ENCODE measurements at places on chromosomes 7 and 10.

DNA sequence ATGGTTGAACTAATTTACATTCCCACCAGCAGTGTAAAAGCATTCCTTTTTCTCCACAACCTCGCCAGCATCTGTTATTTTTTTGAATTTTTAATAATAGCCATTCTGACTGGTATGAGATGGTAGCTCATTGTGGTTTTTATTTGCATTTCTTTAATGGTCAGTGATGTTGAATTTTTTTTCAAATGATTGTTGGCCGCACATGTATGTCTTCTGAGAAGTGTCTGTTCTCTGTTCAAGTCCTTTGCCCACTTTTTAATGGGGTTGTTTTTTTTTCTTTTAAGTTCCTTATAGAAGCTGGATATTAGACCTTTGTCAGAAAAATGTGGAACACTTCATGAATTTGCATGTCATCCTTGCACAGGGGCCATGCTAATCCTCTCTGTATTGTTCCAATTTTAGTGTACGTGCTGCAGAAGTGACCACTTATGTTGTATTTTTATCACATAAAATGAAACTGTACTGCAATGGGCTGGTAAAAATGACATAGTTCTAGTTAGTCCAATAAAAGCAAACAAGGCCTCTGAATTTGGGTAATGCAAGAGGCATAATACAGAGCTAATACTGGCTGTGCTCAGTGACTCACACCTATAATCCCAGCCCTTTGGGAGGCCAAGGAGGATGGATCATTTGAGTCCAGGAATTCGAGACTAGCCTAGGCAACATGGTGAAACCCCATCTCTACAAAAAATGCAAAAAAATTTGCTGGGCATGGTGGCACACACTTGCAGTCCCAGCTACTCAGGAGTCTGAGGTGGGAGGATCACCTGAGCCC is 70.3 kb downstream of the ABI1 start:
- no peak overlapping the region for H3K4me3 ChIP-seq
- no peak for DNase-seq
- peaks cover 45% of the 10 kb centered on the region for H3K36me3 ChIP-seq
- H3K4me1 ChIP-seq = peaks cover 12% of the 10 kb centered on the region

DNA sequence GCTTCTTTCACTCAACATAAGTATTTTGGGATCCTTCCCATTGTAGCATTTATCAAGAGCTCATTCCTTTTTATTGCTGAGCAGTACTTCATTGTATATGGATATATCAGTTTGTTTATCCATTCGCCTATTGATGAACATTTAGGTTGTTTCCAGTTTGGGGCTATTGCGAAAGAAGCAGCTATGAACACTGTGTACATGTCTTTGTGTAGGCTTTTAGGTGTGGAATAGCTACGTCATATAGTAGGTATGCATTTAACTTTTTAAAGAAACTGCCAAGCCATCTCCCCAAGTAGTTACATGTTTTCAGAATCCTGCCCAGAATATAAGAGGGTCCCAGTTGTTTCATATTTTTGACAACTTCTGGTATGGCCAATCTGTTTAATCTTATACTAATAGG is 468.1 kb downstream of the IPMK start:
- H3K27ac ChIP-seq = no peak overlapping the region
- no peak for DNase-seq
- H3K4me3 ChIP-seq = no peak overlapping the region
- H3K4me1 ChIP-seq = no peaks in the 10 kb centered on the region
- H3K27me3 ChIP-seq = no peaks in the 10 kb centered on the region

DNA sequence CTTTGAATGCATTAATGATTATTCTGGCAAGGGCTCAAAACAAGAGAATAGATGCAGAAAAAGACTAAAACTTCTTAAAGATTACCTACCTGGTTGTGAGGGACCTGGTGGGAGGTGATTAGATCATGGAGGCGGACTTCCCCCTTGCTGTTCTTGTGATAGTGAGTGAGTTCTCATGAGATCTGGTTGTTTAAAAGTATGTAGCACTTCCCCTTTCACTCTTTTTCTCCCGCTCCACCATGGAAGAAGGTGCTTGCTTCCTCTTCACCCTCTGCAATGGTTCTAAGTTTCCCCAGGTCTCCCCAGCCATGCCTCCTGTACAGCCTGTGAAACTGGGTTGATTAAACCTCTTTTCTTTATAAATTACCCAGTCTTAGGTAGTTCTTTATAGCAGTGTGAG is 226.6 kb downstream of the ARHGAP12 start:
- no peak for DNase-seq
- H3K27me3 ChIP-seq = no peaks in the 10 kb centered on the region
- H3K4me3 ChIP-seq = no peak overlapping the region

- H3K36me3 ChIP-seq = no peaks in the 10 kb centered on the region
- DNase-seq = no peak
- H3K4me3 ChIP-seq = no peak overlapping the region
- H3K4me1 ChIP-seq = no peaks in the 10 kb centered on the region
- H3K27ac ChIP-seq = no peak overlapping the region
Measured at GRCh38 chr7:1520539-1521234, 9.8 kb upstream of the MAFK start.

DNA sequence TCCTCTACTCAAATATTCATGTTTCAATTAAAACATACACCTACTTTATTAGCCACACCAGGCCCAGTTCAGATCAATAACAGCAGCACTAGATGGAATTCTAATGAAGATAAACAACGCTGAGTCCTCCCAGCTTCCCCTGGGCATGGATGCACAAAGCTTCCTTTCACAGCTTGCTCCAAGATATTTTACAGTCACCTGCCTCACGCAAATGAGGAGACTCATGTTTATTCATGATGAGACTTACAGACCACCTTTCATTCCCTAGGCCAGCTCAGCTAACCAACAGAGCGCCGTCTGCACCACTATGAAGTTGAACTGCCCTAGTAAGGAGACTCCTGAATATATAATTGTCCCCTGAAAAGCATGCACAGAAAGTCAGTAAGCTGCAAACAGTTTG is 283.0 kb upstream of the AOAH start:
- H3K4me1 ChIP-seq = no peaks in the 10 kb centered on the region
- no peaks in the 10 kb centered on the region for H3K27me3 ChIP-seq
- no peak overlapping the region for H3K27ac ChIP-seq
- H3K4me3 ChIP-seq = no peak overlapping the region
